ENCODE measurements at places on chromosomes 4 and X. TPM values are rescaled to one million over a fixed set of nuclear protein-coding genes. Genes with fewer than 3 reads are reported as not detected.

SFRP2 gene
- 4.1 TPM for total RNA-seq

CCNB3 gene
- total RNA-seq = 0.33 TPM

KLHL4 gene
- 80.9 TPM for total RNA-seq

ANOS1 gene
- total RNA-seq = 9.6 TPM

GPR173 gene
- total RNA-seq = 9.4 TPM

MEPE gene
- not detected for total RNA-seq

UTP14A gene
- 22.1 TPM for total RNA-seq

DDX53 gene
- not detected for total RNA-seq

HSFX3 gene
- total RNA-seq = not detected

MTTP gene
- total RNA-seq = 0.26 TPM

CNKSR2 gene
- total RNA-seq = 1.1 TPM

CXorf49B gene
- not detected for total RNA-seq

PLP1 gene
- 9.6 TPM for total RNA-seq

GRCh38 chr4:155402941-155403340, 26.2 kb upstream of the MAP9 start:
- DNase-seq = no peak

DNA sequence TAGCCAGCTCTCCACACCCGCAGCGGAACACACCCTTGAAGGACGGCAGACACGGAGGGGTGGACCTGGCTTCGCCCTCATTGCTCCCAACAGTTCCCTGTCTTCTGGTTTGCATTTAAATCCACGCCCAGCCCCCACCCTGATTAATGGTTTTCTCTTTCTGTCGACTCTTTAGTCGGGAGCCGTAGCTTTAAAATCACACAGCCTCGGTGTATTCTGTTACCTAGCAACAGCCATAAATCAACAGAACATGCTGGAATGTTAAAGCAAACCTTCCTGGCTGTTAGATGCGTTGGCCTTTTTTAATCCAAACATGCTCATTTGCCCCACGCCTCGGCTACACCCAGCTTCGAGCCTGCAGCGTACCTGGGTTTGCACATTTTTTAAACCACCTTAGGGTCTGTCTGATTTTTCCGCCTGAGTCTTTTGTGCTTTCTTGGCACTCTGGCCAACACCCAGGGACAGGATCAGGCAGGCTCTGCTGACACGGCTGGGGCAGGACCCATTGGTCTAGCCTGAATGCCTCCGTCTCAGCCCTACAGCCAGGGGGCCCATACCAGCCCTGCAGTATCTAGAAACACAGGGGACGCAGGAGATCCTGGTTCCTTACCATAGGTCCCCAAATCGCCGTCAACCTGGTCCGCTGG, 21.4 kb upstream of the PPP2R2C start:
- DNase-seq = no peak

- DNase-seq = no peak
These were observed 4.5 kb upstream of the SETD7 start for GRCh38 chr4:139560406-139561104.

DNA sequence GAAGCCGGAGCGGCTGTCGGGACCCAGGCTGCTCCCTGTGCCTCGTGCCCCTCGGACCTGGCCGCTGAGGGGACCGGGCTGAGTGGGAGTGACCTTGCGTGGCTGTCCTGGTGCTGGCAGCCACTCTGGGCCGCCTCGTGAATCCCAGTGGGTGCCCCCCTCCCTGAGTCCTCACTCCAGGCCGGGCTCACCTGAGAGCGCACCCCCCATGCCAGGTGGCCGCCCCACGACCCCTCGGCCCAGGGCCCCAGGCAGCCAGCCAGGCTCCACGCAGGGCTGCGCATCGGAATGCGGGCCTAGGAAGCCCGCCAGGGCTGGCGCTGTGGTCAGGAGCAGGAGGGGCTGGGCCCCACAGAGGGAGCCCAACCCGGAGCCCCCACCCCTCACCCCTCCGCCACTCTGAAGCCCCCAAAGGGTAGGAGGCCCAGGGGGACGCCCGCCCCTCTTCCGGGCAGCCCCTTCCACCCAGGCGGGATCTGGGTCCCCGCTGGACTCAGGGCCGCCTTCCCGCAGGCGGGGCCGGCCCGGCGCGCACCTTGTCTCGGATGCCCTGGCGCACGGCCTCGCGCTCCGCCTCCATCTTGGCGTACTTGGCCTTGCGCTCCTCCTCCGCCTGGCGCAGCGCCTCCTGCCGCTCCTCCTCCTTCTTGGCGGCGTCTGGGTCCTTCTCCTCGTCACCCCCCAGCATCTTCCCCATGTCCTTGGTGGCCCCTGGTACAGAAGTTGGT, 33.9 kb downstream of the CPLX1 start:
- DNase-seq = no peak

GRCh38 chrX:119389214-119389613, 9.9 kb upstream of the SLC25A43 start:
- no peak for DNase-seq

DNA sequence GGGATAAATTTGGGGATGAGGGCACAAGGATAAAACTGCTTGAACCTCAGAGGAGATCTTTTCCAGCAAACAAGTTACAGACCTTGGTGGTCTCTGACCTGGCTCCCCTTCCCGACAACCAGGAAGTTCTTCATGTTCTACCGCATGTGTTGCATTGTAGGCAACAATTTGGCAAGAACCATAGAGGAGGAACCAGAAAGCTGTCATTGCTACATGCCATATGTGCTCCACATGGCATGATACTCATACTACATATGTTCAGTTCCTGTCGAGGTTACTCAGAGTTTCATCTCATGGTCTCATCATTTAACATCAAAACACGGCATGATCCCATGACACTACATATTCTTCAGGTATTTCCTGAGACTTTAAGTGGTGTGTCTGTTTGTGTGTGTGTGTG, 235.9 kb downstream of the OR13H1 start:
- no peak for DNase-seq

DNA sequence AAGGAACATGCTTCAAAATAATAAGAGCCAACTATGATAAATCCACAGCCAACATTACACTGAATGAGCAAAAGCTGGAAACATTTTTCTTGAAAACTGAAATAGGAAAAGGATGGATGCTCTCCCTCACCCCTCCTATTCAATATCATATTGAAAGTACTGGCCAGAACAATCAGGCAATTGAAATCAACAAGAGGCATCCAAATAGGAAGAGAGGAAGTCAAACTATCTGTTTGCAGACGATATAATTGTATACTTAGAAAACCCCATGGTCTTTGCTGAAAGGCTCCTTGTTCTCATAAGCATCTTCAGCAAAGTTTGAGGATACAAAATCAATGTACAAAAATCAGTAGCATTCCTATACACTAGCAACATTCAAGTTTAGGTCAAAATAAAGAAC, 1562.5 kb upstream of the ADGRL3 start:
- no peak for DNase-seq

DNA sequence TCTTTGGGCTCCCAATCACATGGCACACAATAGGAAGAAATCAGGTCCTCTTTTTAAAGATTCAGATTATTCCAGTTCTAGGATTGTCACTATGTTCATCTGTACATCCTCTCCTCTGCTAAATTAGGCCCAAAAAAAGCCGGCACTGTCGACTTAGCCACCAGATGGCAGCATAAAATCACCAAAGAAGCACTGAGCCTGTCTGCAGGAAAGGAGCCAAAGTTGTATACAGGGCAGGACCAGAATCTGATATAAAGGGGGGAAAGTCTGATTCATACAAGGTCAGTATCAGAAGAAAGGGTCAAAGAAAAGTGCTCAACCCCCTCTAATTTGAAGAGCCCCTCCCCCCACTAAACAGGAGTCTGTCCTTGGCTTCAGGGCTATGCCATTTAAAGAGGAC, 292.5 kb downstream of the CHIC1 start:
- peak; percentile 61 for DNase-seq

DNA sequence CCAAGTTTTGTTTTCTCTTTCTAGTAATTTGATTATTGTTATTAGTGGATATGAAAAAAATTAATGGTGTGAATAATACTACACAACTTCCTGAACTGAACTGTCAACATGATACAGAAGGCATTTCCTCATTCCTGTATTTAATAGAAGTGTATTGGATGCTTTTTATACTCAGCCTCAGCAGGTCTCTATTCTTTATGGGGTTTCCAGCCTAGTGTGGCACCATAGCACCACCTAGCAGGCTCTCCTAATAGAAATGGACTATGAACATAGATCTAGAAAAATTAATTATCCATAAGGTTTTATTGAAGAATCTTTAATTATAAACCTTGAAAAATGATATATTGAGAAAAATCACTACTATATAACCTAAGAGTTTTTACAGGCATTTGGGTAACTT, 52.4 kb downstream of the GLRB start:
- no peak for DNase-seq

- no peak for DNase-seq
These were observed 58.3 kb downstream of the GPRIN3 start for GRCh38 chr4:89249313-89249712.

DNA sequence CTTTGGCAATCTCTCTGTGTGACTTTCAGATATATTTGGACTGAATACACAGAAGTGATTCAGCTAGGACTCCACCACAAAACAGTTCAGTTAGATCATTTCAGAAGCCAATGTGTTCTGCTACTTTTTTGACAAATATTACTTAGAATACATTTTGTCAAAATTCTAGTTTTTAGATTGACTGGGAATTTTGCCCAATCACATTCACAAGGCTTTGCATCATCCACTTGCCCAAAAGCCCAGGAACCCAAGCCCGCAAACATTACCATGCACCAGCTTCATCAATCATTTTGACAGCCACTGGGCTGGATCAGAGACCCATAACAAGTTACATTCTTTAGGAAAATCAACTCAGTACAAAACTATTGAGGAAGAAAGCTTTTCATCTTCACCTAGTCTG, 256.6 kb upstream of the NDST3 start:
- DNase-seq = no peak

GRCh38 chr4:73193155-73193554, 65.4 kb downstream of the ANKRD17 start:
- DNase-seq = no peak

DNA sequence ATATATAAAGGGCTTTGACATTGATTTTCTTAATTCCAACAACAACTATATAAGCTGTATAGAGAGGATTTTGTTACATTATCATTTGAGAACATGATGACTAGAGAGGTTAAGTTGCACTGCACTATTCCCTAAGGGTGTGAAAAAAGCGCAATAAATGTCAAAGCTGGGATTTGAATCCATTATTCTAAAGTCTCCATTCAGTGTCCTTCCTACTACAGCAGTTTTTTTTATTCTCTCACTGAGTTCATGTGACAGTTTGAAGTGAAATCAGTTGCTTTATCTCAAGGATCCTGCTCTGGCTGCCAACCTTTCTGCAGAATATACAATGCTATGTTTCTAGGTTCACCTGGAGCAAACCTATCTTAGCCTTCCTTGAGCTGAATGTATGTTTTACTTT, 177.5 kb downstream of the ANKRD50 start:
- no peak for DNase-seq

Measured in endothelial cell (in vitro differentiated cells).